ENCODE measurements at places on chromosomes 6 and 20.

DNA sequence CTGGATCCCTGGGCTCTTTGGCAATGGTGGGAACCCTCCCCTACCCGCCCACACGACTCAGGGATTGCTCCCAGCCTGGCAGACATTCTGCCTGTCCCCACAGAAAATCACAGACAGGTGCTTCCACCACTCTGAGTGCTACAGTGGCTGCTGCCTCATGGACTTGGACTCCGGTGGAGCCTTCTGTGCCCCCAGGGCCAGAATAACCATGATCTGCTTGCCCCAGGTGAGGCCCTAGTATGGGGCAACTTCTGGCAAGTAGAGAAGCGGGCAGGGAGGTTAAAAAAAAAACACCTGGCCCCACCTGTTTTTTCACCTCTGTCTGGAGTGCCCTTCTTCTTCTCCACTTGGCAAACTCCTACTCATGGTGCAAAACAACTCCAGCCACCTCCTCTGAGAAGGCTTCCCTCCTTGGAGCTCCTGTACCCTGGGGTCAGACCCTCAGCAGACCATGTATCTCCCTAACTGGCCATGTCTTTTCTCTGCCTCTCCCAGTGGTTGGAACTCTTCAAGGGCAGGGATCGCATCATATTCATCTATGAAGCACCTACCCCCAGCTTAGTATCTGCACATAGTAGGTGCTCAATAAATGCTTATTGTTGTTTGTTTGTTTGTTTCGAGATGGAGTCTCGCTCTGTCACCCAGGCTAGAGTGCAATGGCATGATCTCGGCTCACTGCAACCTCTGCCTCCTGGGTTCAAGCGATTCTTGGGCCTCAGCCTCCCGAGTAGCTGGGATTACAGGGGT, 1.1 kb downstream of the CLPSL2 start:
- no peak for DNase-seq

- DNase-seq: peak; percentile 56
These were observed 43.7 kb upstream of the HFE start for GRCh38 chr6:26043384-26044139.

- DNase-seq: no peak
These were observed 137.2 kb downstream of the DLL1 start for GRCh38 chr6:170153436-170154319.

- DNase-seq: no peak
These were observed 110.1 kb upstream of the PTPN1 start for GRCh38 chr20:50399917-50400704.

- no peak for DNase-seq
These were observed 8.1 kb upstream of the APCDD1L start for GRCh38 chr20:58523072-58523970.

- no peak for DNase-seq
These were observed 41.3 kb downstream of the WASF1 start for GRCh38 chr6:110137924-110138887.

GRCh38 chr6:157676241-157676640, 146.8 kb upstream of the SNX9 start:
- DNase-seq: no peak

GRCh38 chr6:43172104-43173007, 1.3 kb downstream of the SRF start:
- DNase-seq: peak; percentile 41

- no peak for DNase-seq
These were observed 90.4 kb downstream of the MAP3K7 start for GRCh38 chr6:90496258-90497016.

DNA sequence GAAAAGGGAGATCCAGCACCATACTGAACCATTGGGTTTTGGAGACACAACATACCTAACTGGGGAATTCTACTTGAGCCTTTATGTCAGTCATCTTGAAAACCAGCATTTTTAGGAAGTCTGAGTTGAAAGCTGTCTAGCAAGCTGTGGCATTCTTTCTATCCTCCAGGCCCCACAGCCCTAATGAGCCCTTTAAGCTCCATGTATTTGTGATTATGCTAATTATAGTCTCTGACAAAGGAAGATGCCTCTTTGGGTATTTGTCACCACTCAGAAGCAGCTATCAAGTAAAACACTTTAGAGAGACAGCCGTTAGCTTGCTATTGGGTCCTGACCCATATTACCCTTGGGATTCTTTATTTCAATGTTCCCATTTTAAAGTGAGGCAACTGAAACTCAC, 159.5 kb upstream of the MANEA start:
- no peak for DNase-seq

DNA sequence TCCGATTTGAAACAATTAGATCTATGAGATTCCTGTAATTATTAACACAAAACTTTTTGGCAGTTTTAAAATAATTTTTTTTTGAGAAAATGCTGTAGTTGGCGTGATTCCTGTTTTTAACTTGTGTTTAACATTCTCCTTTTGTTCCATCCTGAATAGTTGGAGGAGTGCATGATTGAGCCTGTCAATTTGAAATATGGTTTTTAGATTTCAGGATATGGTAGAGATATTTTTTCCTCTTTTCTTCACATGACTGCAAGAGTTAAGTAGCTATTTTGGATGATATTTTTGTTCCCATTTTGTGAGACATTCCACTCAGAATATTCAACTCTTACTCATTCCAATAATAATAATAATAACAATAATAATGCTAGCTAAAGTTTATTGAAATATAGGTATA, 241.7 kb upstream of the MAN1A1 start:
- no peak for DNase-seq

GRCh38 chr6:170454512-170455285, 98.4 kb downstream of the PSMB1 start:
- DNase-seq: no peak

GRCh38 chr20:42401613-42402012, 783.4 kb upstream of the CHD6 start:
- DNase-seq: no peak

GRCh38 chr20:33232486-33233072, 3.2 kb upstream of the BPIFA1 start:
- no peak for DNase-seq

DNA sequence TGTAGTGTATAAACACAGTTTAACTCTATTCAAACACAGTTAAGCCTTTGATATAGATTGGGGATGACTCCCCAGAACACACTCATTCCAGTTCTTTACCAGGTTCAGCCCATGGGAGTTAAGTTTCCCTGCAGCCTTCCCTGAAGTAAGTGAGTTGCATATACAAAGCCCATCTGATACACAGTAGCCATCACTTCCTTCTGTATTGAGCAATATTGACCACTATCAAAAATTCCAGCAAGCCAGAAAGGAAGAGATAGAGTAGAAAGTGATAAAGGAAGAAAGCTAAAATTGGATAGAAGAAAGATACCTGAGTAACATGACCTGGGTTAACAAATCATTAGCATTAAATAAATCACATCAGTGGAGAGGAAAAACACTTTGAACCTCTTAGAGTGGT, 34.6 kb downstream of the DEFB114 start:
- DNase-seq: no peak

- DNase-seq: no peak
These were observed 34.6 kb downstream of the QKI start for GRCh38 chr6:163449076-163449475.

- DNase-seq: no peak
These were observed 259.9 kb upstream of the MARCKS start for GRCh38 chr6:113597231-113597583.

- no peak for DNase-seq
These were observed 78.9 kb downstream of the ANKRD60 start for GRCh38 chr20:58149437-58150091.

DNA sequence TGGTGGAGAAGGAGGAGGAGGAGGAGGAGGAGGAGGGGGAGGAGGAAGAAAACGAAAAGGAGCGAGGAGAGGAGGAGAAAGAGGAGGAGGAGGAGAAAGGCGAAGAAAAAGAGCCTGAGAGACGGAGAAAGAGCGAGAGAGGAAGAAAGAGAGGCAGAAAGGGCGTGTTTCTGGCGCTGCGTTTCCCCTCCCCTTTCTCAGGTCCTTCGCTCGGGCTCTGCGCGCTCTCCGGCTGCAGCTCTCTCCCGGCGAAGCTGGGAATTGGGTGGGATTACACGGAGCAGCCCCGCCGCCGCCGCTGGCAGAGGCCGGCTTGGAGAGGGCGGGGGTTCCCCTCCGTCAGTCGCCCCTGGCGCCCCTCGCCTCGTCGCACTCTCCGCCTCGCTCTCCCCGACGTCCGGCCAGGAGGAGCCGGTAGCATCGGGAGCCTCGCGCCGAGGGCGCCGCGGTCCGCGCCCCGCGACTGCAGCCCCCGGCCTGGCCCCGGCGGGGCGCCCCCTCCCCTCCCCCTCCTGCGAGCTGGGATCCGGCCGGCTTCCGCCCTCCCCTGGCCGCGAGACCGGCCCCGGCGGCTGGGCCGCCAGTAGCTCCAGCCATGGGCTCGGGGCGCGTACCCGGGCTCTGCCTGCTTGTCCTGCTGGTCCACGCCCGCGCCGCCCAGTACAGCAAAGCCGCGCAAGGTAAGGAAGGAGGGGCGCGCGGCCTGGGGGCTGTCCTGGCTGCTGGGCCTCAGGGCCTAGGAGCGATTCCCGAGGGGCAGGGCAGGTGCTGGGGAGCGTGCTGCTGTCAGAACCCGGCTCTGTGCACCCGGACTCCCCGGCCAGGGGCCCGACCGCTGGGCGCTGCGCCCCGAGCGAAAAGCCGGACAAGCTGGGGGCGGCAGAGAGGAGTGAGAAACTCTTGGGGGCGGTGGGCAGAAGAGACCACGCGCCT, at the start of gene SCUBE3:
Gene SCUBE3 (plus strand): TSS at position 133 of the 933 bp plus-strand sequence. CDS start 463 bp downstream, at position 596.
- DNase-seq: peak; percentile 15

- no peak for DNase-seq
These were observed 443.7 kb upstream of the BTBD3 start for GRCh38 chr20:11473983-11474382.

GRCh38 chr20:16135630-16136029, 437.6 kb downstream of the KIF16B start:
- no peak for DNase-seq

DNA sequence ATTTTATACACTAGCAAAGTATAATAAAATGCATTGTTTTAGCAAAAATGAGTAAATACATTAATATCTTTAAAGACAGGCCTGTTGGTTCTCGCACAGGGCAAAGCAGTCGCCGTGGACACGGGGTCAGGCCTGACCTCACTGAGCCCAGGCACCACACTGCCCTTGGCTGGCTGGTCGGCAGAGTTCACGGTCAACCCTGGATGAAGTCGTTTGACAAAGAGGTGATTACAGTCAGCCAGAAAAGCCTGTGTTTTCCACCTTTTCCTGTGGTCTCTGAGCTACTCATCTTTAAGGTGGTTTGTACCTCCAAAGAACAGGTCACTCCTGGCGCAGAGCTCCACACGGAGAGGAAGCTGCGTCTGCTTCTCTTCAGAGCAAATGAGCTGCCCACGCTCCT, 191.5 kb downstream of the DLL1 start:
- no peak for DNase-seq

DNA sequence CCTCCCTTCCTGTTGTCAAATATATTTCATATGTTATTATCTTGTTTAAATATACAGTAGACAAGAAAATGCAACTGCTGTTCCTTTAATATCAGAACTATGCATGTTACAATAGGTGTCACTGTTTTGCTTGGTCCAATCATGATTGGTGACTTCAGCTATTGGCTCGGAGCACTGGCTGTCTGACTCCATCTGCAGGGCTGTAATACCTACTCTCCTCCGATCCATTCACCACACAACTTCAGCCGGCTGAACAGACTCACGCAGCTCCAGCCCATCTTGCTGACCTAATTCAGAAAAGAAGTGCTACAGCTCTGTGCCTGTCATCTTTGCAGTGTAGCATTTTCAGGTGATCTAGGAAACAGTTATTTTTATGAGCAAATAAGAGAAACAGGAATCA, at the start of gene BTBD3:
Gene BTBD3 (plus strand): TSS at position 231 of the 400 bp plus-strand sequence. CDS start 383 bp downstream, outside the sequence.
- DNase-seq: peak; percentile 73

- no peak for DNase-seq
These were observed 12.2 kb downstream of the PRDM13 start for GRCh38 chr6:99618649-99619408.

- DNase-seq: no peak
These were observed 187.3 kb upstream of the TENT5A start for GRCh38 chr6:81939766-81940165.

DNA sequence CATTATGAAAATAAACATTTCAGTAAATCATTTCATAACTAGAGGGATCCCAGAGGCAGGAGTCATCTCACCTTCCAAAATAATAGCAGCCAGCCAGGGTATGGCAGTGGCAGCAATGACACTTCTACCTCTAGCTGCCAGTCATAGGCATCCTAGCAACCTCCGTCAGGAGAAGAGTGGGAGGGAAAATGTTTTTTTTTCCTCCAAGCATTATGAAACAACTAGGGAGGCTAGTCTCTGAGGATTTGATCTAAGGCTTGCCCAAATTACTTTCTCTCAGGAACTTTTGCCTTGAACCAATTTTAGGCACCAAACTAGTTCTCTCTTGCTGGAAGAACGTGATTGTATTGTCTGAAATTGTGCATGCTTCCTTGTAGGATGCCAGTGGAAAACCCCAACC, 208.7 kb upstream of the PREP start:
- no peak for DNase-seq

- peak; percentile 7 for DNase-seq
These were observed at the start of gene SLC35F1 for GRCh38 chr6:117906958-117907600. Gene SLC35F1, plus strand, starts transcription at chr6:117907264.

- peak; percentile 1 for DNase-seq
These were observed 487.5 kb downstream of the EPM2A start for GRCh38 chr6:145247692-145248419.

GRCh38 chr6:12393100-12393499, 102.9 kb downstream of the EDN1 start:
- no peak for DNase-seq

- no peak for DNase-seq
These were observed 256.1 kb upstream of the PLCB4 start for GRCh38 chr20:8812817-8813216.

GRCh38 chr6:73534628-73535027, 13.8 kb upstream of the EEF1A1 start:
- no peak for DNase-seq

DNA sequence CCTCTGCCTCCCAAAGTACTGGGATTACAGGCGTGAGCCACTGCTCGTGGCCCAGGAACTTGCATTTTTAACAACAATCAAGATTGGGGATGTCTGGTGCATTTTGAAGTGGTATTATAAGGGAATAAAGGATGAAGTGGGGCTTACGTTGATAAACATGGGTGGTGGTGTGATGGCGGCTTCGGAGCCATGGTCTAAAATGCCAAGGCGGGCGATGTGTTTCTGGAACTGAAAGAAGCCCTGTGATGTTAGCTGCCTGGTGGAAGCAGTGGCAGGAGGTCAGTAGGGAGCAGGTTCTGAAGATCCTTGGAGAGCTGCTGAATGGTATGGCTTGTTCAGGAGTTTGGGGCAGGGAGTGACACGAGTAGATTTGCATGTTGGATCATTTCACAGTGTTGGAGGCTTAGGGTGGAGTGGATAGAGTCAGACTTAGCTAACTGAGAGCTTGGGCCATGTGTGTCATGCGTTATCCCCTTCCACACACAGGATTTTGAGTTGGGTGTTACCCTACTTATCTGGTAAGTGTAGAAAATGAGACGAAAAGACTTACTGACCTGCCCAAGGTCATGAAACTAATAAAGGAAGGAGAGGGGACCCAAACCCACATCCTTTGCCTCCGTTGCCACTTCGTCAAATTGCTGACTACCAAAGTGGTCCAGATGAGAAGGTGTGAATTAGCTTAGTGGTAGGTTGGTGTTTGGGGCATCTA, 1.5 kb downstream of the NELFCD start:
- DNase-seq: no peak
